Cardiac muscle cell (in vitro differentiated cells and primary cell): ENCODE measurements at places on chromosomes 2 and 18. TPM values are rescaled to one million over a fixed set of nuclear protein-coding genes. Genes with fewer than 3 reads are reported as not detected.

GRCh38 chr2:8581601-8582041 is 100.2 kb upstream of the ID2 start:
- H3K27me3 ChIP-seq = no peaks in the 10 kb centered on the region
- H3K4me3 ChIP-seq = no peak overlapping the region
- H3K4me1 ChIP-seq = peaks cover 27% of the 10 kb centered on the region
- DNase-seq = no peak
- H3K27ac ChIP-seq = no peak overlapping the region
- no peaks in the 10 kb centered on the region for H3K36me3 ChIP-seq

GRCh38 chr2:234368861-234369261 is 128.0 kb downstream of the ARL4C start:
- no peaks in the 10 kb centered on the region for H3K27me3 ChIP-seq
- H3K4me1 ChIP-seq = no peaks in the 10 kb centered on the region
- H3K36me3 ChIP-seq = no peaks in the 10 kb centered on the region
- H3K27ac ChIP-seq = no peak overlapping the region
- DNase-seq = no peak

DNA sequence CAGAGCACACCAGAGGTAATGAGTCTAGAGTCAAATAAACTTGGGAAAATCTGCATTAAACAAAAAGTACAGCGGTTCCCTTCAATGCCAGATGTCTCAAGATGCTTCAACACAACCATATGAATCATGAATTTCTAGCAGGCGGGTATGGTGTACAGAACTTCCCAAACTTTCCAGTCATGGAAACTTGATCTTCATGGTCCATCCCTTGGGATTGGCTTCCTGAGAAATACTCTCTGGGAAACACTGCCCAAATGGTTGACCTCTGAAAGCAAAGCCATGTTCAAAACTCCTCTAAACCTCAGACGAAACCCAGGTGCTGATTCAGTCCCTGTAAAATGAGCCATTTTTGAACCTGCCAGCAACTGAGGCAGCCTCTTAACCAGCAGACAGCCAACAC is 16.4 kb upstream of the TMEM247 start:
- no peaks in the 10 kb centered on the region for H3K27me3 ChIP-seq
- H3K4me1 ChIP-seq = no peaks in the 10 kb centered on the region
- no peak overlapping the region for H3K4me3 ChIP-seq
- no peak for DNase-seq

- no peak overlapping the region for H3K4me3 ChIP-seq
- no peak overlapping the region for H3K27ac ChIP-seq
- H3K36me3 ChIP-seq = no peaks in the 10 kb centered on the region
- DNase-seq = no peak
- H3K27me3 ChIP-seq = peaks cover 74% of the 10 kb centered on the region
- H3K4me1 ChIP-seq = no peaks in the 10 kb centered on the region
Measured at GRCh38 chr2:231923951-231924888, 2.0 kb downstream of the NPPC start.

GRCh38 chr2:68660658-68661057 is 17.3 kb downstream of the PROKR1 start:
- H3K4me1 ChIP-seq = no peaks in the 10 kb centered on the region
- H3K4me3 ChIP-seq = no peak overlapping the region

DNA sequence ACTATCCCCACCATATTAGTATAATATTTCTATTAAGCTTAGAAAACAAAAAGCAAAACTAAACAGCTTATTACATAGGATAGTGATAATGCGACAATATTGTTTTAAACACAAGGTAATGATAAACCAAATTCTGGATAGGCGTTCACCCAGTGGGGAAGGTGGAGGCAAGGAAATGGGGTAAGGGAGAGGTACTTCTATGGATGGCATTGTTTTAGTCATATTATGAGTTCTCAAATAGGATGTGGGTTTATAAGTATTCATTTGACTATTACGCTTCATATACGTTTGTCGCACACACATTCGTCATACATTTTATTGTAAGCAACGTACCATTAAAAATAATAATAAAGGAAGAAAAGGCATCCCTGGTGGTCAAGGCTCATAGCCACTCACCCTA is 88.8 kb upstream of the DNMT3A start:
- no peaks in the 10 kb centered on the region for H3K27me3 ChIP-seq
- H3K27ac ChIP-seq = no peak overlapping the region
- no peak for DNase-seq
- H3K4me3 ChIP-seq = no peak overlapping the region

- no peaks in the 10 kb centered on the region for H3K4me1 ChIP-seq
- no peak overlapping the region for H3K27ac ChIP-seq
- H3K36me3 ChIP-seq = no peaks in the 10 kb centered on the region
- no peak overlapping the region for H3K4me3 ChIP-seq
- no peak for DNase-seq
Measured at GRCh38 chr2:140770645-140771044, 1360.2 kb downstream of the LRP1B start.

DNA sequence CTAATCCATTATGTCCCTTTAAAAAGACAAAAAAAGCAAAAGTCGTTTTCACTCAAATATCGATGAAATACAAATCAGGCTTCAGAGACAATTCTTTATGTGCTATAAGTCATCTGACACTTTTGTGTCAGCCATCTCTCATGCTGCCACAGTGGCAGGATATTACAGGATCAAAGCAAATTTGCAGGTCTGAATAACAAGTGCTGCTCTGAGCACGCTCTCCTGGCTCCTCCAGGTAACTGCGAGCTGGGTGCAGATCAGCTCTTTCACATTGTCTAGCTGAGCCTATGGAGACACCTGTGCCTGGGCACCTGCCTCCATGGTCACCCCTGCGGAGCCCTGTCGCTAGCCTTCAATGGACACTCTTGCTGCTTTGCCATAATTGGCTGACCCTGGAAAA is 250.2 kb upstream of the RAB12 start:
- DNase-seq = no peak
- no peak overlapping the region for H3K27ac ChIP-seq
- H3K27me3 ChIP-seq = no peaks in the 10 kb centered on the region
- no peak overlapping the region for H3K4me3 ChIP-seq
- peaks cover 21% of the 10 kb centered on the region for H3K4me1 ChIP-seq

DNA sequence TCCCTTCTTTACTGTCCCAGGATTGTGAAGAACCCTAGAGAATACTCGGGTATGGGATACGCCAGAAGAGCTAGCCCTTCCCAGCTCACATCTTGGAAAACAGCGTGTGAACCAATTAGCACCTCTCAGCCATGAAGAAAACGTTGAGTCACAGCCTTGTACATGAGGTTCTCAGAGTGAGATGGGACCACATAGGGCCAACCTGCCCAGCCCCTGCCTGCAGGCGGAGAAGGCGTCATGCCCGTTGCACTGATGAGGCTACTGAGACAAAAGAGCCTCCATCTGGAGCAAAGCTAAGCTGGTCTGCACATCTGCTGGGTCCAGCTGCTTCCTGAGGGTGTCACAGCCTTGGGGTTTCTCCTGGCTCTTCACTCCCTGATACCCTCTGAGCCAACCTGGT is 92.2 kb downstream of the LBH start:
- no peak overlapping the region for H3K27ac ChIP-seq
- H3K4me1 ChIP-seq = no peaks in the 10 kb centered on the region
- H3K27me3 ChIP-seq = no peaks in the 10 kb centered on the region
- no peaks in the 10 kb centered on the region for H3K36me3 ChIP-seq

DNA sequence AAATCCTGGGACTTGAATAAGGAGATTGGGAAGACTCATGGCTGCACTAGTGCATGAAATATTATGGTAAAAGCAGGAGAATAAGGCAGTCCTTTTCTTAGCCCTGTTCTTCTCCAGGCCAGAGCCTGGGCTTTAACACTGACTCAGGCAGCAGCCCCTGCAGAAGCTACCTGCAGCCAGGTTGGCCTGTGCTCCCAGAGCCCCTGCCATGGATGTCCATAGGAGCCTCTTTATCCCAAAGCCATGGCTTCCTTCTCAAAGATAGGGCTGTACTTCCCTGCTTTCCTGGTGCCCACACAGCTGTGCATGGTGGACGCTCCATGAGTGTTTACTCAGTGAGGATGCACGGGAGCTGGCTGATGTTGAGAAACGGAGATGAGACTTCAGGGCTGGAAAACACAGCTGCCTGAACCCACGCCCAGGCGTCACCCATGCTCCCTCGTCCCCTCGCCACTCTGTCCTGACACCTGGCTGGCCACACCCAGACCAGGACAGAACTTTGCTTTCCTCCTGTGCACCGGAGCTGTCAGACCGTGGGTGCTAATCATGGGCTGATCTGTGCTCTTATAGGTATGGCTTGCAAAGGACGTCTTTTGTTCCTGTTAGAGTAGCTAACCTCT is 135.5 kb downstream of the GLI2 start:
- no peak overlapping the region for H3K4me3 ChIP-seq
- no peaks in the 10 kb centered on the region for H3K27me3 ChIP-seq
- H3K36me3 ChIP-seq = no peaks in the 10 kb centered on the region
- peaks cover 19% of the 10 kb centered on the region for H3K4me1 ChIP-seq
- no peak for DNase-seq

DNA sequence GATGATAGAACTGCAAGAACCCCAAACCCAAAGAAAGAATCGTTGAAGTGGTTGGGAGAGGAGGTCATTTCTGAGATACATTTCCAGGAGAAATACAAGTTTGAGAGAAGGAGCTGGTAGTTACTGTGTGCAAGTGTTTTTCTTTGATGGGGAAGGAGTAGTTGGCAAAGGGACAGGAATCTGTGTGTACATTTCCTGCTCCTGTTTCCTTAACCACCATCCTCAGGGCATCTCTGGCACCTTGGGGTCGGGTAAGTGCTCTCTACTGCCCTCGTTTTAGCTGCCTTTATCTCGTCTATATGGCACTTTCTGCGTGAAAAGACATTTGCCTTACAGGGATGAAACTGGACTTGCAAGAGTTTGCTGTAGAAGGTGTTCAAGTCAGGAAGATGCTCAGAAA is 27.3 kb downstream of the CDC42EP3 start:
- H3K36me3 ChIP-seq = peaks cover 33% of the 10 kb centered on the region
- no peak overlapping the region for H3K4me3 ChIP-seq
- no peaks in the 10 kb centered on the region for H3K27me3 ChIP-seq
- H3K27ac ChIP-seq = no peak overlapping the region

GRCh38 chr2:185859506-185859905 is 120.9 kb downstream of the FSIP2 start:
- no peak overlapping the region for H3K27ac ChIP-seq
- no peaks in the 10 kb centered on the region for H3K27me3 ChIP-seq
- no peak overlapping the region for H3K4me3 ChIP-seq
- no peak for DNase-seq
- no peaks in the 10 kb centered on the region for H3K4me1 ChIP-seq
- H3K36me3 ChIP-seq = no peaks in the 10 kb centered on the region

DNA sequence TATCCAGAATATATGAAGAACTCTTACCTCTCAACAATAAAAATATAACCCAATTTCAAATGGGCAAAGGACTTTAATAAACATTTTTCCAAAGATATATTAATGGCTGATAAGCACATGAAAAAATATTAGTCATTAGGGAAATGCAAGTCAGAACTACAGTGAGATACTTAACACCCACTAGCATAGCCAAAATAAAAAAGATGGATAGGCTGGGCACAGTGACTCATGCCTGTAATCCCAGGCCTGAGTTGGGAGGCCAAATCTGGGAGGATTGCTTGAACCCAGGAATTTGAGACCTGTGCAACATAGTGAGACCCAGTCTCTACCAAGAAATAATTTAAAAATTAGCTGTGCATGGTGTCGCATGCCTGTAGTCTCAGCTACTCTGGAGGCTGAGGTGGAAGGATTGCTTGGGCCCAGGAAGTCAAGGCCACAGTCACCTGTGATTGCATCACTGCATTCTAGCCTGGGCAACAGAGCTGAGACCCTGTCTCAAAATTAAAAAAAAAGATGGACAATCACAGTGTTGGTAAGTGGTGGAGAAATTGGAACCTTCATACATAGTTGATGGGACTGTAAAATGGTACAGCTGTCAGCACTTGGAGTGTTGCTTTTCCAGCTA is 25.1 kb downstream of the MARCHF7 start:
- peaks cover 33% of the 10 kb centered on the region for H3K36me3 ChIP-seq
- no peaks in the 10 kb centered on the region for H3K4me1 ChIP-seq
- DNase-seq = no peak

- no peak overlapping the region for H3K27ac ChIP-seq
- peak; percentile 28 for DNase-seq
- H3K4me3 ChIP-seq = no peak overlapping the region
- H3K36me3 ChIP-seq = no peaks in the 10 kb centered on the region
- no peaks in the 10 kb centered on the region for H3K4me1 ChIP-seq
- peaks cover 33% of the 10 kb centered on the region for H3K27me3 ChIP-seq
Measured at GRCh38 chr2:72864500-72864899, 22.7 kb upstream of the SPR start.

- H3K4me3 ChIP-seq = no peak overlapping the region
- H3K27me3 ChIP-seq = no peaks in the 10 kb centered on the region
- H3K4me1 ChIP-seq = no peaks in the 10 kb centered on the region
- DNase-seq = no peak
- H3K27ac ChIP-seq = no peak overlapping the region
Measured at GRCh38 chr2:79757526-79757925, 244.7 kb downstream of the CTNNA2 start.

DNA sequence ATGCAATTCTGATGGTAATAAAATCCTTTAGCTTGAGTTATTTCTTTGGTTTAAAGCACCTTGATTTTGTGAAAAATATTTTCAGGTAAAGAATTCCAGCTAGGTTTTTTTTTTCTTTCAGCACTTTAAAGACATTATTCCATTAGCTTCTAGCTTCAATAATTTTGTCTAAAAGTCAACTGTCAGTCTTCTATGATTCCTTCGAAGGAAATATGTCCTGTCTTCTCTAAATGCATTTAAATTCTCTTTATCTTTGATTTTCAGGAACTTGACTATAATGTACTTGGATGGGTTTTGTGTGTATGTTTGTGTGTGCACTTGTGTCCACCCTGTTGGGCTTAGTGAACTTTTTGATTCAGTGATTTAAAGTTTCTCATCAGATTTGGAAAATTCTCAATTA is 4.7 kb downstream of the LONRF2 start:
- H3K4me3 ChIP-seq = no peak overlapping the region
- H3K27me3 ChIP-seq = peaks cover 37% of the 10 kb centered on the region
- no peak overlapping the region for H3K27ac ChIP-seq
- no peak for DNase-seq

DNA sequence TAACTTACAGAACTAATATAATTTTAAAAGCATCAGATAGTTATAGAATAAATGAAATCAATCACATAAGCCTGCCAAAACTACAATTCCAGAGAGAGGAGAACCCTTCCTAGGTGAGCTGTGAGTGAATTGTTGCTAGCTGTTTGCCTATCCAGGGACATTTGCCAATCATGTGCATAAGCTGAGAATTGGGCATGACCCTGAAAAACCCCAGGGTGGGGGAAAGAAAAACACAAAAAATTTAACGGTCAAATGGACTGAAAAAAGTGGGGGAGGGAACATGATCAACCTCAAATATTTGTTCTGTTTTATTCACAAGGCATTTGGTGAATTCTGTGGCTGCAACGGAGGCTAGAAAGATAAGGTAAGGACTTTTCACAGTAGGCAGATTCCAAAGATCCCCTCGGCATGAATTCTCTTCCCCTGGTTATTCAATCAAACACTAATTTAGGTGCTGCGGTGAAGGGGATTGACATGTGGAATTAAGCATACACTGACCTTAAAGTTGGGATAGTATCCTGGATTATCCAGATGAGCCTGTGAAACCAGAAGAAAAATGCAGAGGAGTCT is 203.9 kb upstream of the RGPD4 start:
- H3K27ac ChIP-seq = no peak overlapping the region
- no peaks in the 10 kb centered on the region for H3K27me3 ChIP-seq
- no peak overlapping the region for H3K4me3 ChIP-seq
- no peak for DNase-seq
- no peaks in the 10 kb centered on the region for H3K4me1 ChIP-seq

The SPATA3 gene
- not detected in 2 replicates for total RNA-seq

The SH3BP4 gene
- total RNA-seq = 55.0 and 71.3 TPM in 2 replicates

The CCDC68 gene
- 0.28 and 1.3 TPM in 2 replicates for total RNA-seq

The AKAIN1 gene
- not detected in 2 replicates for total RNA-seq

The ZNF521 gene
- total RNA-seq = 152 and 442 TPM in 2 replicates

The IL36G gene
- total RNA-seq = 0.30 TPM in 1 of 2 replicates, not detected in the other
